ENCODE measurements at places on chromosomes 1 and 21. TPM values are rescaled to one million over a fixed set of nuclear protein-coding genes. Genes with fewer than 3 reads are reported as not detected.

The SLC35F3 gene
- 5.9 TPM for polyA plus RNA-seq

The IFNLR1 gene
- 0.84 TPM for polyA plus RNA-seq

The S100A7A gene
- polyA plus RNA-seq = not detected

- DNase-seq = no peak
These were observed 5.2 kb upstream of the DMRTB1 start for GRCh38 chr1:53454019-53454418.

DNA sequence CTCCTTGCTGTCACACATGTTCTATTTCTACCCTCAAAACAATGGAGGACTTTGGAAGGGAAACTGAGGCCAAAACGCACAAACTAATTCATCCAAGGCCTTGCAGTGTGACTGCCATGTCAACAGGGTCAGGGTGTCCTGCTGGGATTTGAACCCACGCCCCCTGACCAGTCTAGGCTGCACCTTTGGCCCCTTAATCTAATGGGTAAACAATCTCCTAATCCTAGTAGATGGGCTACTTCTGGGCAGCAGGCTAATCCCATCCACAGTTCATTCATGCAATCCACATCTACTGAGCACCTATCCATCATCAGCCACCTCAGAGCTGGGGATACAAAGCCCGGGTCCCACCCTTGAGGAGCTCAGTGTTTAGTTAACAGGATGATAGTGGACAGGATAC is 17.0 kb upstream of the LEFTY2 start:
- no peak for DNase-seq

GRCh38 chr1:70966018-70966638 is 81.5 kb downstream of the PTGER3 start:
- no peak for DNase-seq

DNA sequence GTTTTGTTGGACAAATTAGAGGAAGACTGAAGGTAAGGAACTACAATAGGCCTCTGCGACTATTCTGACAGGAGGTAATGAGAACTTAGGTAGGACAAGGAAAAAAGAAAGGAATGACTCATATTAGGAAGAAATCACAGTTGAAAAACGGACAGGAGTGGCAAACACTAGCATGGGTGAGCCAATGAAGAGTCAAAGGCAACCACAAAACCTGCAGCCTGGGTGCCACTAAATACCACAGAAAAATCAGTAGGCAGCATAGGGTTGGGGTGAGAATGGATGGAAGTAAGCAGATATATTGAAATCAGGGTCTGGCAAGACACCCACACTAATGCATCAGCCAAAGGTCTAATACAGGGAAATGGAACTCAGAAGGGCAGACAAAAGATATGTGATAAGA is 10.0 kb downstream of the RBM34 start:
- DNase-seq = no peak

DNA sequence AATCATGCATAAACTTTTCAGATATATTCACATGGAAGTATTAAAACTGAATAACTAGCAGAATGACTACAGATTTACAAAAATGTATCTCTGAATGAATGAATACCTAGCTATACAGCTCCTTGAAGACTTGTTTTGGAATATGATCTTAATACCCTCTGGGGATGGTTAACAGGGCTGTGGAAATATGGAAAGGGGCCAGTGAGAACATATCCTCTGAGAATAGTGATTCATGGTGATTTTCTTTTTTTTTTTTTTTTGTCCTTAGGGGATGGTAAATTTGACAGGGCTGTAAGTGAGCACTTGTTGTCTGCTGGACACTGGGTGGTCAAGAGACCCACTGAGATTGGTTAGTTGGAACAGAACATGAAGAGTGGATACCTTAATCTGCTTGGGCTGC is 80.7 kb upstream of the HP1BP3 start:
- no peak for DNase-seq
